ENCODE measurements at places on chromosomes 13 and 19.

GRCh38 chr13:36531746-36532486 is 99.6 kb downstream of the CCNA1 start:
- no peak for DNase-seq

DNA sequence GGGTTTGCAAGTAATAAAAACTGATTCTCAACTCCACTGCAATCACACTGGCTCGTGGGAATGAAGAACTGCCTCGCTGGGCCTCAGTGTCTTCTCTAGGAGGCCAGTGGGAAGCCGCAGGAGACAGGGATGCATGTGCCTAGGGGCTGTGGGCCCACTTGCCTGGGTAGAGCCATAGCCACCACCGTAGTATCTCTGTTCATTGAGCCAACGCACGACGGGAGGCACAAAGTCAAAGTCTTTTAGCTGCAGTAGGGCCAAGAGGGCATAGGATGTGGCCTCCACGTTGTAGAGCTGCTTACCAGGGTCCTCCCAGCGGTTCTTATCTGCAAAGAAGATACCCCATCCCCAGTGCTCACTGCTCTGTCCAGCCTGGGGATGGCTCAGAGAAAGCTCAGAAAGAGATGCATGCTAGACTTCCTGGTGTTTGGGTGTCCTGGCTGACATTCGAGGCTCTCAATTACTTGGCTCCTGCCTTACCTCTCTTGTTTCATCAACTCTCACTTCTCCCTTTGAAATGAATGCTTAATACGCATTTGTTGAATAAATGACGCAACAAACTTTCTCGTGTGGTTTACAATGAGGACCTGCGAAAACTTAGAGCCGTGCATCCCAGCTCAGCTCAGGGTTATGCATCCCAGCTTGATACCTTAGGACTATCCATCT is 16.1 kb upstream of the TNFSF14 start:
- DNase-seq = no peak

DNA sequence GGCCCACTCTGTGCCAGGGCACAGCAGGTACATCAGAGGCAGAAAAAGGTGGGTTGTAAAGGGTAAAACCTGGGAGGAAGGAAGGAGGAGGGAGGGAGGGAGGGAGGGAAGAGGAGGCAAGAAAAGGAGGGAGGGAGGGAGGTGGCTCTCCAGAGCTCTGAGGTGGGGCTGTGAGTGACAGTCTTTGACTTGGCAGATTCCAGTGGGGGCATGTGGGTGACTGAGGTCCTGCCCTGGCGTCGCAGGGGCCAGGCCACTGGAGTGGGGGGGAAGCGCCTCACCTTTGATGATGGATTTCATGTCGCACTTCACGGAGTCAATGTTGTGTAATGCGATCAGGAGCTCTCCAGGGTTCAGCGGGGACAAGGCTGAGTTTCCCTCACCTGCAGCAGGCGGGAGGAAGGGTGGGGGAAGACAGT is 6.0 kb upstream of the RSPH6A start:
- DNase-seq = no peak

GRCh38 chr13:50678464-50679162 is 164.9 kb downstream of the DLEU7 start:
- no peak for DNase-seq

- DNase-seq = no peak
Measured at GRCh38 chr19:38545596-38545995, 72.2 kb downstream of the MAP4K1 start.

Data from cerebellar nuclear complex (tissue), 1 donor.